ENCODE measurements at places on chromosomes 4 and X.

- no peak for DNase-seq
These were observed 65.2 kb downstream of the SLC4A4 start for GRCh38 chr4:71404049-71404448.

DNA sequence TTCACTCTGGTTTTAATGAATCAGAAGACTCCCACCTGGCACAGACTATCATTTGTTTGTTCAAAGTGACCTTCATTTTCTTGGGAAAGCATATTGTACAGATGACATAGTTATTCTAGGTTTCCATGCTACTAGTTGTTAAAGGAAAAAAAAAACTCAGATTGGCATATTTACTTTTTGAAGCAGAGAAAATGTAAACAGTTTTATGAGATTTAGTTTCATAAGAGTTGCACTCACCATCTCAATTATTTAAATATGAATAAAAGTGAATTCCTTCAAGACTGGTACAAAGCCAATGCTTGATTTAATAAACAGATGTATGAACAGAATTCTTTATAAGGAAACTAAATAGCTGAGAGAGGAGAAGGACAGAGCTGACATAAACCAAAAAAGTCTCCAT, 280.3 kb upstream of the UGT8 start:
- DNase-seq = no peak

GRCh38 chr4:112885897-112886296, 163.6 kb upstream of the ANK2 start:
- DNase-seq = no peak

- DNase-seq = no peak
These were observed 69.6 kb downstream of the SPANXN4 start for GRCh38 chrX:143095321-143095720.

DNA sequence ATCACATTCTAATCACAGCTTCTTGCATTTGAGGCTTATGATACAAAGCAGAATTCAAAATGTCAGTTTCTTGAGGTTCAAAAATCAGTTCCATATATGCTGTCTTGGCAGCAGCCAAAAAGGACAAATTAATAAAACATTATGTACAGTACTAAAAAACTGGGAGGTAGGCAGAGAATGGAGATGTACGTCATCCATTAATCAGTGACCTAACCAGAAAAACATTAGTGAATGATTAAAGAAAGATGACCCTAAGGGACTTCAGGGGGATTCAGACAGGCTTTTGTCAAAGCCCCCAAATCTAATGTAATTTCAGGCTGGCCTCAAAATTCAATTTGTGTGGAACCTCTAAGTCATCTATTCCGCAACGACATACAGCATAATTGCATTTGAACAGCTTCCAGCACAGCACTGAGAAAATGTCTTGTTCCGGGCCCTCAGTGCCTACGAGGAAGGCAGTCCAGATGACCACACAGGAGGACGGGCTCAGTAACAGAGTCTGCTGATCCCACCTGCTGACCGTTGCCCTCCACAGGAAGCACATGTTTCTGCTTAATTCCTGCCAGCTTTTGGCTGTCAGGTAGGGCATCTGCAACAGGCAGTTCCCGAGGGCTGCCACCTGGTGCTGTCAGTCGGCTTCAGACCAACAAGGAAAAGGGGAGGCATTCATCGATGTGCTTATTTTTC, 83.8 kb upstream of the HHIP start:
- no peak for DNase-seq

DNA sequence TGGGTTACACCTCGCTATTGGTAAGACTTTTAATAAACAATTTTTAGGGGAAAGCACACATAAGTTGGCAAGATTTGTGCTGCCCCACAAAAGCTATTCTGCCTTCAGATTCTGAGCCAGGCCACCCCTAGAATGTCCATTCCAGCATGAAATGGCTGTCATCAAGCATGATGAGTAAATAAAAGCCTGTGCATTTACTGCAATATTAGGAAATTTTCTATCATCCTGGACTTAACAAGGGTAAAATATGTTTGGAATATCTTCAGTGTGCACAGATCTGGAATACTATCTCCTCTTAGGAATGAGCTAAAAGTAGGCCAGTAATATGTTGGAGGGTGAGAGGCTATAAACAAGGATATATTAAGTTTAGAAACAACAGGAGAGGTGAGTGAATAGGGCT, 510.9 kb downstream of the ANKRD50 start:
- no peak for DNase-seq

DNA sequence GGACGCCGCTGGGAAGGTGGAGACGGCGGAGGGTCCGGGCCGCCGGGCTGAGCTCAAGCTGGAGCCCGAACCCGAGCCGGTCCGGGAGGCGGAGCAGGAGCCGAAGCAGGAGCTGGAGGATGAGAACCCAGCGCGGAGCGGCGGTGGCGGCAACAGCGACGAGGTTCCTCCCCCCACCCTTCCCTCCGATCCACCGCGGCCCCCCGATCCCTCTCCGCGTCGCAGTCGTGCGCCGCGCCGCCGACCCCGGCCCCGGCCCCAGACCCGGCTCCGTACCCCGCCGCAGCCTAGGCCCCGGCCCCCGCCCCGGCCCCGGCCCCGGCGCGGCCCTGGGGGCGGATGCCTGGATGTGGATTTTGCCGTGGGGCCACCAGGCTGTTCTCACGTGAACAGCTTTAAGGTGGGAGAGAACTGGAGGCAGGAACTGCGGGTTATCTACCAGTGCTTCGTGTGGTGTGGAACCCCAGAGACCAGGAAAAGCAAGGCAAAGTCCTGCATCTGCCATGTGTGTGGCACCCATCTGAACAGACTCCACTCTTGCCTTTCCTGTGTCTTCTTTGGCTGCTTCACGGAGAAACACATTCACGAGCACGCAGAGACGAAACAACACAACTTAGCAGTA, 483 bp downstream of the USP27X start:
- DNase-seq = no peak

DNA sequence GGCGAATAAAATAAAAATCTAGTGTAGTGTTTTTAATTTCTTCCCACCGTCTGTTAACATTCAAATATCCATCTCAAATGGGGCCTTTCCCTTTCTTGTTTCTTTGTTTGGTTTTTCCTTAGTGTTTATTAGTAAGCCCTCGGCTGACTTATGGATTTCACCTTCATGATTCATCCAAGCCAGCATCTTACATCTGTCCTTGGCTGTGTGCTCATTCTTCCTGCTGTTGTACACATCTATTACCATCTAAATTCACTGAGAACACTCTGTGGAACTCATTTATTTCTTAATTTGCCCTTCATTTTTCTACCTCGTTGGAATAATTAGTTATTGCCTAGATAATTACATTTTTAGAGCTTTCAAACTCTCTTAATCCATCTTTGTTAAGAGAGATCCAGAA, 84.9 kb downstream of the SPCS3 start:
- no peak for DNase-seq

DNA sequence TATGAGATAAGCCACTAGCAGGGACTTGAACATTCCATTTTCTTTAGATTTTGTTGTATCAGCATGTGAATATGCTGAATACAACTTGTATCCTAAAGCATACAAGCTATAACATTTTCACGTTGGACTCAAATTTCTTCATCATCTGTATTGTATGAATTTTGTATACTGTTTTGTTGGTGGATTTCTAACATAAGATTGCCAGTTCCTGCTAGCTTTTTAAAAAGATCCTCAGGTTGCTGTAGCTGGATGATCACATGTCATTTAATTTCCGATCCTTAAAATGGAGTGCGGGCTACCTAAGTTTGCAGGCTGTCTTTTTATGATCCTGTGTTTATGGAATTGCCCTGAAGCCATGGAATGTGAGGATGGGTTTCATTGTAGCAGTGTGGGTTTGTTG, 6.9 kb downstream of the PDLIM5 start:
- no peak for DNase-seq

DNA sequence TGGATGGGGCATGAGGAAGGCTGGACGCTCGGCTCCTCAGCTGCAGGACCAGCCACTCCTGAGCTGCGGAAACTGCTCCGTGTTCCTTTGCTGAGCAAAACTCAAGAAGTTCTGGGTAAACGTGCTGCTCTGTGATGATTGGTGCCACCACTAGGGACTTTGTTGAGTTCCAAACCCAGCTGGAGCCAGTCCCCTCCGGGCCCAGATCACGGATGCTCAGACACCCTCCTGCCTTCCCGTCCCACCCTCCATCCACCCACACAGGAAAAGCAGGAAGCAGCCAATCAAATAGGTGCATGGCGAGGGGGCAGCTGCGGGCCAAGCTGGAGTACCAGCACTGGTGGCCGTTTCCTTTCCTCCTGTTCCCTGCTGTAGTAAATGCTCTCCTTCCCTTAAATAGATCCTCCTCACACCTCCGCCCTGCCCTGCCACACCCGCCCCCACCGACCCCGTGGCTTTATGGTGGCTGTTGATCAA, 68.0 kb downstream of the ADRA2C start:
- DNase-seq = no peak

DNA sequence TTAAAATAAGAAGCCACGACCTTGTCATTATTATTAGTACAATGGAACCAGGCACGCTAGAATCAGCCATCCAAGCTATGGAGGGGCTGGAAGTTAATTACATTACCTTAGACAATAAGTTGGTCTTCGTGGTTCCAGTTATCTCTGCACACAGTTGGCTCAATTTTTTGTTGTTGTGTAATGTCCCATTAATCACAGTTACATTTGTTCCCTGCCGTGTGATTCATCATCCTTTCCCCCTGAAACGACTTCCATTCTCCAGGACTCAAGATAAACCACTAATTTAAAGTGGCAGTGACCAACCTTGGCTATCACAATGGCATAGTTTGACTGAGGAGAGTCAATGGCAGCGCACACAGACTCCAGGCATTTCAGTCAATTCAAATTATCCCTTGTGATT, 905.0 kb downstream of the RAB28 start:
- DNase-seq = no peak

DNA sequence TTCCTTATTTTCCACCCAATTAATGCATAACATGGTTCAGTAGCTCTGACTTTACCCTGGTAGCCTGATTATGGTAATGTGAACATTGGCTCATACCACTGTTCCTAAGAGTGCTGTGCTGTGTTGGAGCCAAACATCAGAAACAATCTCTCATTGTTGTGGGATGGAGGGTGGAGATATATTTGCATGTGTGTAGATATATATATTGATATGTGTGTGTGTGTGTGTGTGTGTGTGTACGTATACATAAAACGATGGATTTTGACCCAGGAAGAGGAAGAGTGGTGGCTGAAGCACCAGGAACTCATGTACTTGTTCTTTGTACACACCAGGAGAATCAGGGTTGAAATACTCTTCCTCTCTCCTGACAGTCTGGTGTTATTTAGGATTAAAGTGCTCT, 247.7 kb downstream of the IL15 start:
- no peak for DNase-seq

- DNase-seq = no peak
These were observed 173.2 kb upstream of the TBL1X start for GRCh38 chrX:9291629-9292028.

Measured in CD4-positive, alpha-beta T cell treated with Interleukin-15 for 4 hours (primary cell).